Testis (tissue), 5 donors: ENCODE measurements at places on chromosomes 7 and 10.

DNA sequence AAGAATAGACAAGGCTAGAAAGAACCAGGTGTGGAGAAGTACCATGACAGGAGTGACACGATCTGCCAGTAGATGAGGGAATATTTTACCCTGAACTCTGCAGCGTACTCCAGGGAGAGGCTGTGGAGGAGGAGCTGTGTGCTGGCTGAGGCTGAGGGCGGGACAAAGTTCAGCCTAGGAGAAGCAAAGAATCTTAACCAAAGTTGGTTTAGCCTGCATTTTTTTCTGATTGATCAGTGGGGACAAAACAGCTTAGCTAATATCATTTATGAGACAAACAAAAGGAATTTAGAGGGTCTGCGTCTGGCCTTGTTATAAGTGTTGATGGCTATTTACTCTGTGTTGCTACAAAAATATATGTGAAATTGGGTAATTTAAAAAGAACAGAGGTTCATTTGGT is 5.2 kb upstream of the NPSR1 start:
- H3K36me3 ChIP-seq, result no peaks in the 10 kb centered on the region
- no peaks in the 10 kb centered on the region for H3K4me1 ChIP-seq
- no peak overlapping the region for H3K27ac ChIP-seq
- H3K4me3 ChIP-seq, result no peak overlapping the region

DNA sequence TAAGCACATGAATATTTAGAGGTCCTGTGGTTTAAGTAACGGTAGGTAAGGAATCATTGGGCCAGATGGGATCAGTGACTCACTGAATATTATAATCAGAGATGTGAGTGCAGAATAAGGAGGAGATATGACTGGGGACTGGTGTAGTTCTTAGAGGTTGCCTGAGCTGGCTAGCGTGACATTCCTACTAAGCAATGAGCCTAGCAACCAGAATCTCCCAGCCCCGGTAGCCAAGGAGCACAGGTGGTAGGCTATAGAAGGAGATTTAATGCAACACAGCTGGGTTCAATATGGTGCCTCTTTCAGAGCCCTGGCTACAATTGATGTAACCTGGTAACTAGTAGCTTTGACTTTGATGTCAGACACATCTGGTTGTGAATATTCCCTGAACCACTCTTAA is 641.6 kb downstream of the AUTS2 start:
- H3K27me3 ChIP-seq, result no peaks in the 10 kb centered on the region
- no peak for DNase-seq
- H3K27ac ChIP-seq, result no peak overlapping the region
- no peak overlapping the region for H3K4me3 ChIP-seq
- no peaks in the 10 kb centered on the region for H3K4me1 ChIP-seq
- H3K36me3 ChIP-seq, result no peaks in the 10 kb centered on the region

- no peak overlapping the region for H3K4me3 ChIP-seq
- peaks cover 6% of the 10 kb centered on the region for H3K4me1 ChIP-seq
- no peaks in the 10 kb centered on the region for H3K27me3 ChIP-seq
- H3K27ac ChIP-seq, result no peak overlapping the region
- DNase-seq, result no peak
Observed at GRCh38 chr7:29086545-29086944, 59.8 kb downstream of the CPVL start.

DNA sequence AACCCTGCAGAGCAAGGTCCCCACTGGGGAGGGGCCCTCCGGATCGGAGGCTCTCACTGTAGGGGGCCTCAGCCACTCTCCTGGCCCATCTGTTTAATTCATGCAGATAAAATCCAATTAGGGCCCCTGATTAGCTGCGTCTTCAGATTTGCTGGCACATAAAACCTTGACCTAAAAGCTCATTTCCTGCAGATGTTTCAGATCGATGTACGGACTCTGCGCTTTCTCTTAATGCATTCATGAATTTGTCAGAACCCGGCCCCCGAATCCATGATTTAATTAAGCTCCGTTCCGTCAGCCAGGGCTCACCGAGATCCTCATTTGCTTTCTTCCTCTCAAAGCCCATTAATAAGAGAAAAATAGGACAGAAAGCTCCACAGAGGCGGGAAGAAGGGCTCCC is 40.0 kb upstream of the FOXL3 start:
- no peak for DNase-seq
- H3K4me1 ChIP-seq, result peaks cover 6% of the 10 kb centered on the region
- H3K36me3 ChIP-seq, result no peaks in the 10 kb centered on the region
- H3K4me3 ChIP-seq, result no peak overlapping the region
- no peak overlapping the region for H3K27ac ChIP-seq
- no peaks in the 10 kb centered on the region for H3K27me3 ChIP-seq

DNA sequence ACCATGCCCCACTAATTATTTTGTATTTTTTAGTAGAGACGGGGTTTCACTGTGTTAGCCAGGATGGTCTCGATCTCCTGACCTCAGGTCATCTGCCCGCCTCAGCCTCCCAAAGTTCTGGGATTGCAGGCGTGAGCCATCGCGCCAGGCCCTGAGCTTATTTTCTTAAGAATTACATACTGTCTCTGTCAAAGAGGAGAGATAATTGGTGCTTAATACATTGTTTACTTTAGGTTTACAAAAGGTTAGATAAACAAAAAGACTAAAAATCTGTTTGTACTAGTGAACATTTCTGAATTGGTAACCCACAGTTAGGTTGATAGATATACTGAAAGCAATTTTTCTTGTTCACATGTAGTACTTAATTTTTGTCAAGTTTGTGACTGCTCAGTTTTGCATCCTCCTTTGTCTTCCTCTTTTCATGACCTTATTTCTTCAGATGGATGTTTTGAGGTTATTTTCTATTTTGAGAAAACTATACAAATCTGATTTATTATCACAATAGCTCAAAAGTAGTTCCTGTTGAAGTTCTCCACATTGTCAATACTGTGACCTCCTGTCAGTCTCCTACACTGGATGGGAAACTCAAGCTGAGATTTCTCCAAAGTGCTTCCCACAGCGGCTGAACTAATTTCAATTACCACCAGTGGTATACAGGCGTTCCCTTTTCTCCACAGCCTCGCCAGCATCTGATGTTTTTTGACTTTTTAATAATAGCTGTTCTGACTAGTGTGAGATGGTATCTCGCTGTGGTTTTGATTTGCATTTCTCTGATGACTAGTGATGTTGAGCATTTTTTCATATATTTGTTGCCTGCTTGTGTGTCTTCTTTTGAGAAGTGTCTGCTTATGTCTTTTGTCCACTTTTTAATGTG is 22.5 kb downstream of the HHEX start:
- no peak overlapping the region for H3K4me3 ChIP-seq
- no peaks in the 10 kb centered on the region for H3K27me3 ChIP-seq
- DNase-seq, result no peak
- H3K27ac ChIP-seq, result no peak overlapping the region

GRCh38 chr10:124590216-124591122 is 128.8 kb downstream of the LHPP start:
- H3K27me3 ChIP-seq, result no peaks in the 10 kb centered on the region
- DNase-seq, result no peak
- H3K27ac ChIP-seq, result peak overlapping the region; percentile 19

- no peak overlapping the region for H3K4me3 ChIP-seq
- H3K4me1 ChIP-seq, result no peaks in the 10 kb centered on the region
- no peaks in the 10 kb centered on the region for H3K27me3 ChIP-seq
Observed at GRCh38 chr10:108850138-108850854, 1073.0 kb downstream of the XPNPEP1 start.

DNA sequence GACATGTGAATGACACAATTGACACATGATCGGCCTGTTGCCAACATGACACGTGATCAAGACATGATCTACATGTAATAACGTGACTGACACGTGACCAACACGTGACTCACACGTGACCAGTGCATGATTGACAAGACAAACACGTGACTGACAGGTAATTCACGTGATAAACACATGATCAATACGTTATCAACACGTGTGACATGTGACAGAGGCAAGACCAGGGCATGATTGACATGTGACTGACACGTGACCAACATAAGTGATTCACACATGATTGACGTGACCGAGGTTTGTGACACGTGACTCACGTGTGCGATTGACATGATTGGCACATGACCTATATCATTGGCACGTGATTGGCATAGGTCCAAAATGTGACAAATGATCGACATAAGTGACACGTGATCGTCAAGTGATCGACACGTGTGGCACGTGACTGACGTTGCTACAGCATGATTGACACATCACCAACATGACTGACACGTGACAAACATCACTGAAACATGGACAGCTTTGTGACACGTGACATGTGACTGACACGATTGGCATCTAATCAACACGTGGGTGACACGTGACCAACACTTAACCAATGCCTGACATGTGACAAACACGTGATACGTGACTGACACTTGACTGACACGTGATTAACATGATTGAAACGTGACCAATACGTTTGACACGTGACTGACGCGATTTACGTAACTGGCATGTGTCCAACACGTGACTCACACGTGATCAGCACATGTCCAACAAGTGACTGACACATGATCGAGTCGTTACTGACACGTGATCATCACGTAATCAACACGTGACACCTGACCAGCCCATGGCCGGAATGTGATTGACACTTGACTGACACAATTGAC is 23.0 kb downstream of the CRPPA start:
- H3K27ac ChIP-seq, result no peak overlapping the region
- no peaks in the 10 kb centered on the region for H3K27me3 ChIP-seq
- H3K4me1 ChIP-seq, result no peaks in the 10 kb centered on the region
- no peaks in the 10 kb centered on the region for H3K36me3 ChIP-seq
- no peak overlapping the region for H3K4me3 ChIP-seq

- H3K36me3 ChIP-seq, result no peaks in the 10 kb centered on the region
- H3K4me1 ChIP-seq, result no peaks in the 10 kb centered on the region
- no peaks in the 10 kb centered on the region for H3K27me3 ChIP-seq
- no peak overlapping the region for H3K4me3 ChIP-seq
Observed at GRCh38 chr10:105192861-105193260, 551.8 kb downstream of the SORCS3 start.

DNA sequence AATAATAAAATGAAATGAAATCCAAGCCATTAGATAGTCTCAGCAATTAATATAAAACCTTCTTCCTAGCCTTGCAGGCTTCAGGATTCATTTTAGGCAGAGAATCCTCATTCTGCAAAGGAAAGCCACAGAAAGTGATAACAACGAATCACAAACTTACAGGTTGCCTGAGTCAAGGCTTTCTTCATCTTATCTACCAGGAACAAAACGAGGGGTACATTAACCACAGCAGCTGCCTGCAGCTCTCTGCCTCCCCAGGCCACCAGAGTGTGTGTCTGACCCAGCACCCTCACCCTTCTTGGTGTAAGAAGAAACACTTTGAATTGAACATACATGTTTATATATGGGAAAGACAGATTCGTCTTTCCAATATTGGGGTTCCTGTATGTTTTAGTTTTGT is 12.5 kb upstream of the TNS3 start:
- H3K4me3 ChIP-seq, result no peak overlapping the region
- no peaks in the 10 kb centered on the region for H3K36me3 ChIP-seq
- H3K27me3 ChIP-seq, result no peaks in the 10 kb centered on the region
- peaks cover 10% of the 10 kb centered on the region for H3K4me1 ChIP-seq

DNA sequence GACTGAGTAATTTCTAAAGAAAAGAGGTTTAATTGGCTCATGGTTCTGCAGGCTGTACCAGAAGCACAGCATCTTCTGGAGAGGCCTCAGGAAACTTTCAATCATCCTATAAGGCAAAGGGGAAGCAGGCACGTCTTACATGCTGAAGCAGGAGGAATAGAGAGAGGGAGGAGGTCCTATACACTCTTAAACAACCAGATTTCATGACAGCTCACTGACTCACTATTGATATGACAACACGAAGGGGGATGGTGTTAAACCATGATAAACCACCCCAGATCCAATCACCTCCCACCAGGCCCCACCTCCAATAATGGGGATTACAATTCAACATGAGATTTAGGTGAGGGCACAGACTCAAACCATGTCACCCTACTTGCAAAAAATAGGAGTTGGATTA is 201.5 kb downstream of the CDK14 start:
- no peaks in the 10 kb centered on the region for H3K4me1 ChIP-seq
- no peak for DNase-seq
- no peak overlapping the region for H3K4me3 ChIP-seq
- no peaks in the 10 kb centered on the region for H3K36me3 ChIP-seq
- H3K27ac ChIP-seq, result no peak overlapping the region
- no peaks in the 10 kb centered on the region for H3K27me3 ChIP-seq

GRCh38 chr7:93402944-93403343 is 170.8 kb downstream of the VPS50 start:
- H3K36me3 ChIP-seq, result no peaks in the 10 kb centered on the region
- H3K27me3 ChIP-seq, result no peaks in the 10 kb centered on the region
- DNase-seq, result no peak
- no peak overlapping the region for H3K4me3 ChIP-seq

GRCh38 chr10:10526846-10527245 is 490.8 kb upstream of the CELF2 start:
- H3K4me1 ChIP-seq, result no peaks in the 10 kb centered on the region
- H3K27ac ChIP-seq, result no peak overlapping the region
- DNase-seq, result no peak

- no peak overlapping the region for H3K4me3 ChIP-seq
- H3K27me3 ChIP-seq, result no peaks in the 10 kb centered on the region
- no peak for DNase-seq
- H3K27ac ChIP-seq, result no peak overlapping the region
- H3K36me3 ChIP-seq, result no peaks in the 10 kb centered on the region
Observed at GRCh38 chr10:69438536-69439349, 12.5 kb upstream of the TSPAN15 start.

GRCh38 chr10:114471906-114472876 is 67.9 kb upstream of the AFAP1L2 start:
- H3K27ac ChIP-seq, result peak overlapping the region; percentile 48
- H3K27me3 ChIP-seq, result no peaks in the 10 kb centered on the region
- no peak overlapping the region for H3K4me3 ChIP-seq

DNA sequence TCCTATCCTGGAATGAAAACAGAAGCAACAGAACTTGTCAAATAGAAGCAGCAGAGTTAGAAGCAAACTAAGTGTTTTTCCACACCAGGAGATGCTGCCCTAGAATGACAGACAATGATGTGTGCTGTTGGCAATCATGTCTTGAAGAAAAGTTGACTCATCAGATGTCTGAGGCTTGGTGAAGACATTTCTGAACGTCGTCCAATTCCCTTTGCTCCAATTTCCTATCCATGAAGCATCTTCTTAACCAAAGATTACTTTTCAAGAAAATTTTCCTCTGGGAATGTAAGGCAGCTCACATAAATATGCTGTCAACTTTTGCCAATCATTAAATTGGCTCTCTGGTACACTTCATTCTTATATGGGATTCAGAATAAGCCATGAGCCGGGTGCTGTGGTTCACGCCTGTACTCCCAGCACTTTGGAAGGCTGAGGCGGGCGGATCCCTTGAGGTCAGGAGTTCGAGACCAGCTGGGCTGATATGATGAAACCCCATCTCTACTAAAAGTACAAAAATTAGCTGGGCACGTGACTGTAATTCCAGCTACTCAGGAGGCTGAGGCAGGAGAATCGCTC is 34.6 kb downstream of the MALSU1 start:
- H3K36me3 ChIP-seq, result no peaks in the 10 kb centered on the region
- H3K4me3 ChIP-seq, result no peak overlapping the region
- H3K27ac ChIP-seq, result no peak overlapping the region
- no peak for DNase-seq
- no peaks in the 10 kb centered on the region for H3K27me3 ChIP-seq

GRCh38 chr7:148906707-148907498 is 22.8 kb upstream of the EZH2 start:
- H3K27me3 ChIP-seq, result no peaks in the 10 kb centered on the region
- no peak for DNase-seq
- H3K36me3 ChIP-seq, result no peaks in the 10 kb centered on the region
- H3K4me3 ChIP-seq, result no peak overlapping the region

- no peaks in the 10 kb centered on the region for H3K4me1 ChIP-seq
- no peak overlapping the region for H3K27ac ChIP-seq
- no peak for DNase-seq
- H3K27me3 ChIP-seq, result no peaks in the 10 kb centered on the region
- H3K36me3 ChIP-seq, result no peaks in the 10 kb centered on the region
Observed at GRCh38 chr7:27031289-27032172, 64.3 kb downstream of the HOXA1 start.

GRCh38 chr7:80411621-80412020 is 100.2 kb downstream of the GNAT3 start:
- H3K4me3 ChIP-seq, result no peak overlapping the region
- H3K27ac ChIP-seq, result no peak overlapping the region
- no peak for DNase-seq
- H3K4me1 ChIP-seq, result no peaks in the 10 kb centered on the region
- no peaks in the 10 kb centered on the region for H3K36me3 ChIP-seq
